GM13976 (cell line): ENCODE measurements at places on chromosomes 4 and X.

GRCh38 chr4:134073711-134074110 is 127.9 kb downstream of the PABPC4L start:
- DNase-seq, result no peak

GRCh38 chr4:175253184-175253902 is 335.2 kb downstream of the ADAM29 start:
- peak; percentile 18 for DNase-seq

GRCh38 chrX:136209016-136209738 is 42.0 kb downstream of the MAP7D3 start:
- DNase-seq, result peak; percentile 57

GRCh38 chr4:173213296-173213695 is 44.7 kb downstream of the GALNT7 start:
- DNase-seq, result no peak

GRCh38 chr4:88759895-88760290 is 62.3 kb upstream of the NAP1L5 start:
- no peak for DNase-seq

DNA sequence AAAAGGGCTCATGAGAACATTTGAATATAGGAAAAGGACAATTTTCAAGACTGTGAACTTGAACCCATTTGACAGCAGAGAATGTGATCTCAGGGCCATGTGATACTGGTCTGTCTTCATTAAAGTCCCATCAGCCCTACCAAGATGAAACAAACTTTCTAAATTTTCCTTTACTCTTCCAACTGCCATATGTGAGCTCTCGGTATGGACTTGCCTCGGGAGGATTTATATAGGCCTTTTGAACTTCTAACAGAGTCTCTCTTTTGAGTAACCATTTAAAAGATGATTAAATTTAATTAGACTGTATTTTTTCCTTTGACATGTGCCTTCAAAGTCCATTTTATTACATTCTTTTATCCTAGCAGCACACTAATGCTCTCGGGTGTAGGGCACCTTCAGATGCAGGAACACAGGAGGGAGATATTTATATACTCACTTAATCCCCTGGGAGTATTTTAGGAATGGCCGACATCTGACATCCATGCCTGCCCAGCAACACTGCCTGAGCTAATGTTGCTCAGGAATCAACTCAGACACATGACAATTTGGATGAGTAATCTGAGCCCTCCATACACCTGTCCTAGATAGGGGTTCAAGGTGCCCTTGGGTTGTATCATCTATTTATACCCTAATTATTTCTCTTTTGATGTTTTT is 155.0 kb downstream of the SLC7A11 start:
- DNase-seq, result no peak

DNA sequence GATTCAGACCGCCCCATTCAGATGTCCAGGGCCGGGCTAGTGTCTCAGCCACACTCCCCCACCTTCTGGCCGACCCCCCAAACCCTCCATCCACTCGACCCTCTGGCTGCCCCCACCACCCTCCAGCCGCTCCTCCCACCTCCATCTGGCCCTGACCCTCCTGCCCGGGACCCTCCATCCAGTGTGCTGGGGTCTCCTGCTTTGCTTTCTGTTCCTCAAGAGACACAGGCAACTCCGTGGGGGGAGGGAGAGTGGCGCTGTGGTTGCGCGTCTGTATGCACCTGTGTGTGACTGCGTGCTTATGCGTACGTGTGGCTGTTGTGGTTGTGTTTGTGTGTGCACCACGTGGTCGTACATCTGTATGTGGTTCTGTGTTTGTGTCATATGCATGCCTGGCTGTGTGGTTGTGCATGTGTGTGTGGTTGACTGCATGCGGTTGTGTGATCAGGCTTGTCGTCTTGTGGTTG is 33.3 kb downstream of the CPLX1 start:
- no peak for DNase-seq

DNA sequence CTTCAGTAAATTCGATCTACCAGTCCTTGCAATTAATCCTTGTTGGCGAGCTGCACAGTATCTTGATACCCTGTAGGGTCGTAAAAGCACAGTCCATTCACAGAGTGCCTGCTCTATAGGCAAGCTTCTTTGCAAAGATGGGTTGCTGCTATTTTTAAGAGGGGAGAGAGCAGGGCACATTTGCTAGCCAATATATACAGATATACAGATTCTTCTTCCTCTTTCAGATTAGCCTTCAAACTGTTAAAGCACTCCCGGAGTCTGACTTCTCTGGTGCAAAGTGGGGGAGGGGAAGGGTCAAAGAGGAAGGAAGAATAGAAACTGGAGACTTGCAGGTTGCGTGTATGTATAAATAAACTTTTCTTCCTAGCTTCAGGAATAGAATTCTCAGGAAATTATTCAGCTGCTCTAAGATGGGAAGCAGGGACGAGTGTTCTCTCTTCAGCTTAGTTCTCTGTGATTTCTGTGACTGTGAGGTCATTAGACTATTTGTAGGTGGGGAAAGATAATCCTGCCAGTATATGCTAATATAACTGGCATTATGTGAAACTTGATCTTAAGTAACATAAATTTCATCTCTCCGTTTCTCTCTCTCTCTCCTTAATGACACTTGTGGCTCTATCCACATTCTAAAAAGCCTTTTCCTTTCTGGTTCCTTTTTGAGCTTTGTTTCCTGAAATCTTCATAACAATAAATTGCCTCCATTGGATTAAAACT is at the start of gene CYSLTR1:
Gene CYSLTR1, minus strand, starts transcription at position 242 of the 717 bp plus-strand sequence. CDS start 53,865 bp downstream, outside the sequence.
- no peak for DNase-seq

GRCh38 chr4:149136951-149137620 is 678.6 kb downstream of the IQCM start:
- no peak for DNase-seq

- peak; percentile 12 for DNase-seq
These were observed 168.9 kb downstream of the ZNF674 start for GRCh38 chrX:46376246-46376885.

GRCh38 chr4:111836601-111837000 is 308.7 kb upstream of the FAM241A start:
- DNase-seq, result no peak

- peak; percentile 65 for DNase-seq
These were observed 14.7 kb upstream of the CBR4 start for GRCh38 chr4:169024762-169025161.

- DNase-seq, result no peak
These were observed 384.9 kb upstream of the SLC7A11 start for GRCh38 chr4:138627096-138627495.

DNA sequence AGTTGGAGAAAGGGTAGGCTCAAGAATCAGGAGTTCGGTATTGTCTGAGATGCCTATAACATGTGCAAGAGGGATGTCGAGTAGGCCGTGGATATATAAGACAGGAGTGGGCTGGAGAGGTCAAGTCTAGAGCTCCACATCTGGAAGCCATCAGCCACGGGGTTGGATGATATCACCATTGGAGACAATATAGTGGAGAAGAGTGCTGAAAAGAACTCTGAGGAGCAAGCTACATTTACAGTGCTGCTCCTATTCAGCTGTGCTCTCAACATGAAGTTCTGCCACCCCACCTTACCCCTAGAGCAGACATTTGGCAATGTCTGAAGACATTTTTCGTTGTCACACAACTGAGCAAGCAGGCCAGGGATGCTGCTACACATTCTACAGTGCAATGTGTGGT is 20.9 kb upstream of the PLAC1 start:
- no peak for DNase-seq

GRCh38 chr4:155780775-155781174 is 22.0 kb downstream of the GUCY1B1 start:
- no peak for DNase-seq
